ENCODE measurements at places on chromosomes 6 and 20.

- peaks cover 92% of the 10 kb centered on the region for H3K4me1 ChIP-seq
- no peaks in the 10 kb centered on the region for H3K27me3 ChIP-seq
- no peak for DNase-seq
- H3K27ac ChIP-seq, result peak overlapping the region; percentile 83
These were observed 599.2 kb downstream of the COL12A1 start for GRCh38 chr6:74606582-74607071.

DNA sequence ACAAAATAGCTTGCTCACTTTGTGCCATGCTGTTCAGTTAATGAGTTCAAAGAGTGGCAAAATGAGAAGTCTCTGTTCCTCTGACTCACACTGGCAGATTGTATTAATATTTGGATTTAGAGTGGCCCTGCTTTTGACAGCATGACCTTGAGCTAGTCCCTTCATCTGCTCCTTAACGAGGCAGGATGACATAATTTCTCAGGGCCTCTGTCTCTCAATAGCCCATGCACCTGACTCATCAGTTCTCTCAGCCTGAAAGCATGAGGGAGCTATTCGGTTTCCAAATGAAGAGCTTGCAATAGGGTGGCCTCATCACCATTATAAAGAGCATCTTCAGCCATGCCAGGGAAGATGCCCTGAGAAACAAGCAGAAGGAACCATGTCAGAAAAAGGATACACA is 38.2 kb downstream of the CAP2 start:
- peaks cover 30% of the 10 kb centered on the region for H3K4me1 ChIP-seq
- H3K27ac ChIP-seq, result no peak overlapping the region
- DNase-seq, result no peak

DNA sequence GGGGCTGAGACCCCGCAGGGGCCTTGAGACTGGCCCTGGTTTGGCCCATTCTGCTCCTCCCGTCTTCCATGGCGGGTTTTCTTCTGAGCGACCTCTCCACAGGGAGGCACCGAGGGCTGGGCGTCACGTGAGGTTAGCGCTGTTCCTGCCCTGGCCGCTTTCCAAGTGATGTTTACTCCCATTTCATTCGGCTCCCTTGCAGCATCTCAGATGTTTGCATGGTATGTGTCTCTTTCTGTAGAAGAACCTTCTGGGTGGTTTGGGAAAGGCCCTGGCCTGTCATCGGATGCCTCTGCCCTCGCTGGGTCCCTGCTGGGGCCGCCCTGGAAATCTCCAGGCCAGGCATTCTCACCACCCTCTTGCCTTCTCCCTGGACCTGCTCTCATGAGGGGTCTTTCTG is 17.3 kb downstream of the RAMACL start:
- DNase-seq, result no peak
- H3K4me3 ChIP-seq, result no peak overlapping the region
- peaks cover 71% of the 10 kb centered on the region for H3K4me1 ChIP-seq

DNA sequence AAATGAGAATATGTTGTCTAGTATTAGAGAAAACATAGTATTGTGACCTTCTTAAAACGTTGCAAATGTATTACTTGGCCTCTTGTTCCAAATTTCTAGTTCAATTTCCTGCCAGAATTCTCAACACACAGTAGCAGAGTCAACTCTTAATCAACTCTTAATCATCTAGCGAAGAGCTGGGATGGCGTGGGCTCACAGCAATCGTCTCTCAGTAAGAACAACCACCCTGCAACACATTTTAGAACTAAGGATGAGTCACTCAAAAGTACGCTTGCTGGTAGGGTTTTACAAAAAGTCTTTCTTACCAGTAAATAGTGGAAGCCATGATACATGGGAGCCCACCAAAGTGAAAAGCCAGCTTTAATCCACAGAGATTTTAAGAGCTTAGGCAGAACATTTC is 24.6 kb downstream of the GPR6 start:
- no peak for DNase-seq
- H3K36me3 ChIP-seq, result peaks cover 2% of the 10 kb centered on the region
- H3K27me3 ChIP-seq, result peaks cover 15% of the 10 kb centered on the region
- no peak overlapping the region for H3K4me3 ChIP-seq
- H3K4me1 ChIP-seq, result no peaks in the 10 kb centered on the region

GRCh38 chr6:151948002-151948743 is 140.7 kb downstream of the ESR1 start:
- no peak overlapping the region for H3K27ac ChIP-seq
- no peaks in the 10 kb centered on the region for H3K4me1 ChIP-seq
- peaks cover 16% of the 10 kb centered on the region for H3K27me3 ChIP-seq
- DNase-seq, result no peak

GRCh38 chr6:132023490-132023889 is 72.3 kb upstream of the CCN2 start:
- DNase-seq, result no peak
- H3K36me3 ChIP-seq, result no peaks in the 10 kb centered on the region
- H3K27me3 ChIP-seq, result no peaks in the 10 kb centered on the region
- H3K27ac ChIP-seq, result no peak overlapping the region

GRCh38 chr6:170175644-170176135 is 115.2 kb downstream of the DLL1 start:
- H3K27ac ChIP-seq, result no peak overlapping the region
- peaks cover 2% of the 10 kb centered on the region for H3K4me1 ChIP-seq
- DNase-seq, result no peak
- H3K4me3 ChIP-seq, result no peak overlapping the region
- H3K27me3 ChIP-seq, result peaks cover 27% of the 10 kb centered on the region

GRCh38 chr6:167685654-167686053 is 141.1 kb upstream of the AFDN start:
- DNase-seq, result no peak
- peaks cover 1% of the 10 kb centered on the region for H3K36me3 ChIP-seq
- H3K4me1 ChIP-seq, result peaks cover 37% of the 10 kb centered on the region

- no peak overlapping the region for H3K27ac ChIP-seq
- peak overlapping the region; percentile 48 for H3K4me3 ChIP-seq
- peaks cover 55% of the 10 kb centered on the region for H3K27me3 ChIP-seq
- DNase-seq, result no peak
- H3K4me1 ChIP-seq, result peaks cover 14% of the 10 kb centered on the region
These were observed 20.5 kb downstream of the COL9A1 start for GRCh38 chr6:70282312-70282918.

GRCh38 chr6:151553416-151554165 is 59.8 kb downstream of the CCDC170 start:
- no peaks in the 10 kb centered on the region for H3K4me1 ChIP-seq
- no peaks in the 10 kb centered on the region for H3K36me3 ChIP-seq
- no peak overlapping the region for H3K4me3 ChIP-seq
- H3K27me3 ChIP-seq, result no peaks in the 10 kb centered on the region
- DNase-seq, result no peak

GRCh38 chr6:159267165-159267564 is 98.0 kb downstream of the FNDC1 start:
- H3K27me3 ChIP-seq, result no peaks in the 10 kb centered on the region
- no peaks in the 10 kb centered on the region for H3K36me3 ChIP-seq
- H3K4me3 ChIP-seq, result no peak overlapping the region
- H3K4me1 ChIP-seq, result no peaks in the 10 kb centered on the region
- no peak for DNase-seq

DNA sequence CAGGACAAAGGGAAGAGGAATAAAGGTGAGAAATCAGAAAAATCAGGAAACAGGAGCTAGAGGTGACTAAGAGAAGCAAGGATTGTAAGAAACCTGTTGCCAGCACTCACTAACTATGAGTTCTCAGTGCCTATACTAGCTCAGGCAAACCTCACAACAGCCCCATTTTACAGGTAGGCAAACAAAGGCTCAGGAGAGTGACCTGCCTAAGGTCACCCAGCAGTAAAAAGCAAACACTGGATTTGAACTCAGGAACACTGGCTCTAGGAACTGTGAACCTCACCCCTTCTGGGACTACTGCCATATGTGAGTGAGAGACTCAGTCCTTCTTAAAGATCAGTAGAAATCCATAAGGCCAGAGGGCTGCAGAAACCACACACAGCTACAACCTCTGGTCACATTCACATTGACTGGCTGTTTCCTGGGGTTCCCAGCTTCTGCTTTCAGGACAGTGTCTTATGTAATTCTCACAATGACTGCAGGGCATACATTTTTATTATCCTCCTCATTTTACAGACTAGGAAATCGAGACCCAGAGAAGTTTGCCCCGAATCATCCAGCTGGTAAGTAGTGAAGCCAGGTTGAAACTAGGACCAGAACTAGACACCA is 80.7 kb upstream of the MAFB start:
- H3K27me3 ChIP-seq, result peaks cover 13% of the 10 kb centered on the region
- DNase-seq, result no peak
- H3K27ac ChIP-seq, result no peak overlapping the region

- H3K27me3 ChIP-seq, result no peaks in the 10 kb centered on the region
- DNase-seq, result no peak
- H3K4me3 ChIP-seq, result no peak overlapping the region
- H3K4me1 ChIP-seq, result peaks cover 44% of the 10 kb centered on the region
These were observed 36.7 kb upstream of the CCN6 start for GRCh38 chr6:112017169-112017568.

DNA sequence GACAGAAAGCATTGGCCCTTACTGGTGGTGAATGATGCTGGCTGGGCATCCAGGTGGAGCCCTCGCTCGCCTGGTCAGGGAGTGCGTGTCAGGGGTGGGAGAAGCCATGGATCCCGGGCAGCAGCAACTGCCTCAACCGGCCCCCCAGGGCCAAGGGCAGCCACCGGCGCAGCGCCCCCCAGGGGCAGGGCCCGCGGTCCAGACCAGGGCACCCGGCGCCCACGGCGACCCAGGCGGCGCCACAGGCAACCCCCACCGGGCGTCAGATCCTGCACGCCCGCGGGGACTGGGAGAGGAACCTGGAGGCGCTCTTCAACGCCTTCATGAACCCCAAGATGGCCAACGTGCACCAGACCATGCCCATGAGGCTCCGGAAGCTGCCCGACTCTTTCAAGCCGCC is 101.7 kb upstream of the SAMD5 start:
- H3K4me1 ChIP-seq, result no peaks in the 10 kb centered on the region
- H3K4me3 ChIP-seq, result no peak overlapping the region
- H3K27ac ChIP-seq, result no peak overlapping the region
- H3K36me3 ChIP-seq, result no peaks in the 10 kb centered on the region
- no peak for DNase-seq

- no peak overlapping the region for H3K4me3 ChIP-seq
- H3K27ac ChIP-seq, result peak overlapping the region; percentile 8
- peaks cover 55% of the 10 kb centered on the region for H3K4me1 ChIP-seq
- H3K36me3 ChIP-seq, result no peaks in the 10 kb centered on the region
- no peaks in the 10 kb centered on the region for H3K27me3 ChIP-seq
These were observed 375.1 kb downstream of the BTBD9 start for GRCh38 chr6:38264605-38265004.

GRCh38 chr20:41040855-41041254 is 12.2 kb downstream of the TOP1 start:
- no peaks in the 10 kb centered on the region for H3K27me3 ChIP-seq
- no peak for DNase-seq
- H3K4me1 ChIP-seq, result peaks cover 36% of the 10 kb centered on the region
- H3K4me3 ChIP-seq, result no peak overlapping the region
- no peak overlapping the region for H3K27ac ChIP-seq
- H3K36me3 ChIP-seq, result no peaks in the 10 kb centered on the region

DNA sequence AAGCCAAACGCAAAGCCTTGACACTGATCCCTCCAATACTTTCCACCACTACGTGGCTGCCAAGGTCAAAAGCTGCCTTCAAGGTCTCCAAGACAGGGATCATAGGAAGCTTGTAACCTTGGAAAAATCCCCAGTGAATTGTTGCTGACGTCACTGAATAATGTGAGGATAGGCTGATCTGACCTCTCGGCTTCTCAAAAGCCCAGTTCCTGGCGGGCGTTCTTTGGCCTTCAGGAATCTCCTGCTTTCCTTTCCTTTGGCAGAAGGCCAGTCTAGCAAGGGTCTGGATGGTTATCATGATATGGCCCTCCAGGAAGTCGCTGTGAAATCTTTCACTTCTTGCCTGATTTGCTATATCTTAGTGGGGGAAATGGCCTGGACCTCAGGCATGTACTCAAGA is 61.4 kb upstream of the TNFAIP3 start:
- no peak overlapping the region for H3K4me3 ChIP-seq
- H3K27ac ChIP-seq, result no peak overlapping the region
- H3K27me3 ChIP-seq, result no peaks in the 10 kb centered on the region
- no peak for DNase-seq
- no peaks in the 10 kb centered on the region for H3K36me3 ChIP-seq

- H3K4me3 ChIP-seq, result no peak overlapping the region
- no peak for DNase-seq
- H3K27me3 ChIP-seq, result no peaks in the 10 kb centered on the region
- peaks cover 56% of the 10 kb centered on the region for H3K4me1 ChIP-seq
- no peak overlapping the region for H3K27ac ChIP-seq
These were observed 75.8 kb downstream of the EFHC1 start for GRCh38 chr6:52495922-52496321.

- H3K36me3 ChIP-seq, result no peaks in the 10 kb centered on the region
- no peak for DNase-seq
- H3K4me3 ChIP-seq, result no peak overlapping the region
- H3K27me3 ChIP-seq, result no peaks in the 10 kb centered on the region
- no peaks in the 10 kb centered on the region for H3K4me1 ChIP-seq
- no peak overlapping the region for H3K27ac ChIP-seq
These were observed 66.2 kb upstream of the PTPRT start for GRCh38 chr20:43255877-43256276.

DNA sequence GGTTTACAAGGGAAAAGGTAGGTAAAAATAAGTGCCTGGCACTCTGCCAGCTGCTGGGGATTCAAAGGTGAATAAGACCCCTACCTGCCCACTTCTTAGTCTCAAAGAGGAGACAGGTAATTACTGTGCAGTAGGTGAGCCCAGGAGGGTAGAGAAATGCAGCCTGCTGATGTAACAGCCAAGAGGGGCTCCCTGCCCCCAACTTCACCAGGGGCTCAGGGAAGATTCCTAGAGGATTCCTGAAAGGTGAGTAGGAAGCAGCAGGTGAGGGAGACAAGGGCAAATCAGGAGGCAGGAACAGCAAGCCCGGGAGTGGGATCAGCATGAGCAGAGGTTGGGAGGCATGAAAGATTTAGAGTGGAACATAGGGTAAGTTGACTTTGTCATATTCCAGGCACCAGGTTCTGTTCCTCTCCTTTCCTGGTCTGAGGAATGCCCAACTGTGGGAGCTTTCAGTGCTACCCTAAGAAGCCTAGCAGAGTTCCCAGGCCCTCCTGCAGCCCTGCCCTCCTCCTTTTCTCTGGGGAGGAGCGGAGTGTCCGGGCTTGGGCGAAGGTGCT is 258.1 kb downstream of the LRFN2 start:
- no peaks in the 10 kb centered on the region for H3K36me3 ChIP-seq
- no peaks in the 10 kb centered on the region for H3K4me1 ChIP-seq
- H3K27ac ChIP-seq, result no peak overlapping the region
- peaks cover 68% of the 10 kb centered on the region for H3K27me3 ChIP-seq
- H3K4me3 ChIP-seq, result no peak overlapping the region
- DNase-seq, result no peak

GRCh38 chr6:95325916-95326315 is 251.4 kb upstream of the MANEA start:
- H3K4me1 ChIP-seq, result no peaks in the 10 kb centered on the region
- H3K4me3 ChIP-seq, result no peak overlapping the region
- peaks cover 2% of the 10 kb centered on the region for H3K27me3 ChIP-seq
- H3K27ac ChIP-seq, result no peak overlapping the region
- no peak for DNase-seq

- peak; percentile 18 for DNase-seq
- peak overlapping the region; percentile 65 for H3K27ac ChIP-seq
- H3K27me3 ChIP-seq, result no peaks in the 10 kb centered on the region
These were observed 5.5 kb downstream of the MANBAL start for GRCh38 chr20:37295001-37295400.
